ENCODE measurements at places on chromosomes 16 and 17.

- peak; percentile 2 for DNase-seq
These were observed 25.1 kb downstream of the NKD1 start for GRCh38 chr16:50573279-50573678.

DNA sequence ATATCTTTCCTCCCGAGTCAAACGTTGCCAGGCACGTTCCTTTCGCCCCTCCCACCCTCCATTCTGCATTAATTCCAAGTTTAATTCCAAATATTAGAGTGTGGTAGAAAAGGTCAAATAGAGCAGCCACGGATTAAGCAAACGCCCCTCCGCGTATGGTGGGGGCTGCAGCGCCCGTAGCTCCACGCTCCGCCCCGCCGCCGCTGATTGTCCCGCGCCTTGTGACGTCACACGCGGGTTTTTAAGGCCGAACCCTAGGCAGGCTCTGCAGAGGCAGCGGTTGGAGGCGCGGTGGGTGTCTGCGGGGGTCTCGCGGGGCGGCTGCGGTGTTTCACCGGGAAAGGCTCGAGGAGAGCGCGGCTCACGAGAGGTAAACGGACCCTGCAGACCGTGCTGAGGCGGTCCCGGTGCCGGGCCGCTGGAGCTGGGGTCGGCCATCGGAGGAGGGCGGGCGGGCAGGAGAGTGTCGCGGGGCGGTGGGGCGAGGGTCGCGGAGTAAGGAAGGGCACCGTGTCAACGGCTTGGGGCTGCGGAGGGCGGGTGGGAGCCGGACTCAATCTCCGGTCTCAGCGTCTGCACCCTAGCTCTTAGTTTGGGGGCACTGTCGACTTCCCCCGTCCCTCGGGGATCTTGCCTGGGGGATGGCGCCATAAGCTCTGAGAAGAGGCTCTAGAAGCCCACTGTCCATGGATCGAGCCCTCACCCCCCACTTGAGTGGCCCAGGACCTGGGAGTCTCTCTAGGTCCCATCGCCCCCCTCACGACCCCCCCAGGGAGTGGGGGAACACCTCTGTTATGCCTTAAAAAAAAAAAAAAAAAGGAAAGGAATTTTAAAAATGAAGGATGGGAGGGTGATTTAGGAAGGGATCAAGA is at the start of gene ARL4D:
ARL4D (plus strand) TSS at position 270 of the 872 bp plus-strand sequence. CDS start 740 bp downstream, outside the sequence.
- peak; percentile 97 for DNase-seq

DNA sequence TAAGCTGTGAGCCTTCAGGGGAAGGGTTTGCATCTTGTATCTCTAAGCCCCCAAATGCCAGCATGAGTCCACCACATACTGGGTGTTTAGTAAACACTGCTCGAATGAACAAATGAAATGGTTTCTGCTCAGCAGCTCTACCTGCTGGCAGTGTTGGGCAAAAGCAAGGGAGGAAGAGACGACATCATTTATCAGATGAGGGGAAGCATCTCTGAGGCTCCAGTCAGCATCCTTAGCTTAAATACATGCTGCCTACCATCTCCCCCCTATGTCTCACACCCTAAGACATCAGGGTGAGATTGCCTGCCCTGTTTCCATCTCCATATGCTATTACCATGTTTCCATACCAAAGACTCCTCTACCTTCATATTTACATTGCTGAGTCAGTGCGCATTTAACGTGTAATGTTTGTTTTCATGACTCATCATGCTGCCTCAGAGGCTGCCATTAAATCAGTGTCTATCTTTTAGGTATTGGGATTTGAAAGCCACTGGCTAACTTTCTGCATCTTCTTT is 379.8 kb downstream of the UTP18 start:
- no peak for DNase-seq

- no peak for DNase-seq
These were observed 21.8 kb upstream of the BCO1 start for GRCh38 chr16:81216706-81217105.

- DNase-seq: peak; percentile 77
These were observed 62.6 kb downstream of the ZFHX3 start for GRCh38 chr16:72985148-72985941.

DNA sequence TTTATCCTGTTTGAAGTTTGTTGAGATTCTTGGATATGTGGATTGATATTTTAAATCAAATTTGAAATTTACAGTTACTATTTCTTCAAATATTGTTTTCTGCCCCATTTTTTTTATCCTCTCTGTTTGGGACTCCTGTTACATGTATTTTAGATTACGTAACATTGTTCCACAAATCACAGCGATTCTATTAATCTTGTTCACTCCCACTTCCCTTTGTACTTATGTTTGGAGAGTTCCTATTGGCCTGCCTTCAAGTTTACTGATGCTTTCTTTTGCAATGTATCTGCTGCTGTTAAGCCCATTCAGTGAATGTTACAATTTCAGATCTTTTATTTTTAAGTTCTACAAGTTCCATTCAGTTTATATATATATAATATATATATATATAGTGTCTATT is 288.3 kb upstream of the TNRC6C start:
- DNase-seq: no peak

DNA sequence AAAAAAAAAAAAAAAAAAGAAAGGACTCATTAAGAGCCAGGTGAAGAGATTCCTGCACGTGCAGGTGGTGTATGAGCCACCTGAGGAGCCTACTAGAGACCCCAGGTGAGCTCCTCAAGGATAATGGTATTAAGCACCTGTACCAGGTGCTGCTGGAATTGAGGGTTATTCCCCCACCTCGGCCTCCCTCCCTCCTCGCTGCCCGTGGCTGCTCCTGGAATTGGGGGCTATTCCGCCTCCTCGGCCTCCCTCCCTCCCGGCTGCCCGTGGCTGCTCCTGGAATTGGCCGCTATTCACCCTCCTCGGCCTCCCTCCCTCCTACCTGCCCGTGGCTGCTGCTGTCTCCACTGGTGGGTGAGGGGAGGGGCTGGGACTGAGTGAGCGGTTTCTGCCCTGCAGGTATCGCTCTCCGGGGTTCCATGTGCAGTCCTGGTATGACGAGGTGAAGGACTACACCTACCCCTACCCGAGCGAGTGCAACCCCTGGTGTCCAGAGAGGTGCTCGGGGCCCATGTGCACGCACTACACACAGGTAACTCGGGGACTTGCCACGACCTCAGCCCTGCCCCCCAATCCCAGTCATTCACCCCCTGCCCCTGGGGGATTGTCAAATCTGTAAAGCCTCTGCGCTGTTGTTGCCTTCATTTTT is 29.3 kb downstream of the CRISPLD2 start:
- DNase-seq: no peak
